Fibroblast of lung (primary cell): ENCODE measurements at places on chromosomes 12 and 14.
A peak's percentile ranks its signal among the peaks of the same experiment; 100 is the strongest.

DNA sequence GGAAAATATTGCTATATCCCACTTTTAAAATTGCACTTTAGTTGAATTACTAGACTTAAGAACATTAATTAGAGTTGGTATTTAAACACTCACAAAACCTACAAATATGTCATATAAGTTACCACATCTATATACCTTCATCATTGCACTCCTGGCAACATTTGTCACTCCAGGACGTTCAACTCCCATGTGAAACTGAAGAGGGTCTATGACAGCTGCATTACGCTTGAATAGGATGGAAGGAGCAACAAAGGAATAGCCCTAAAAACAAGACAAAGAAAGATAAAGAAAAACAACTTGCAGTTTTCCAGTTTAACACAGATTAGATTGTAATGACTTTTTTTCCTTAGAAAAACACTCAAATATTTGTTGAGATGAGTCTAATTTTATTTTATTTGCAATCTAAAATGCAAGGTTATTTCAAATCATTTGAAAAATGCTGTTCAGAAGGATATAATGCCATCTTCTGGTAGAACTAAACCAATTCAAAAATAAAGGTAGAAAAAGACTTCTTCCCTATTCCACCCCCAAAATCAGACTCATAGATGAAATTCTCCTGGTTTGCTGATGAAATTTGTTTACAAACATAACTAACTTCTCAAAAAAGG, 84.3 kb upstream of the TTC7B start:
- DNase-seq, result no peak

DNA sequence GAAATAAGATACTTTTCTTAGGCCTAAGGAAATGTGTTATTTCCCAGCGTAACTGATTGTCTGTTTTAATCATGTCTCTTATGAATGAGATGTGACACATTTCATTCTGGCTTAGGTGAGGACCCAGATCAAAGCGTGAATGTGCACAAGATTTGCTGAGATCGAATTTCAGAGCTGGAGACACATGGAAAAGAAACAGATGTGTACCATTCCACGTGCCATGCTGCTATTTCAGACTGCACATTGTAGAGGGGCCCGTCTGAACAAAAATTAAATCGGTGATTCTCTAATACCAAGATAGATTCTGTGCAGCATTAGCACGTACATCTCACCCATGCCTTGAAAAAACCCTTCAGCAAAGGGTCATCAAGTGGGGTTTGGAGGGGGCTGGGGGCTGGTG, 290.4 kb downstream of the AACS start:
- no peak for DNase-seq

GRCh38 chr12:118870551-118870950, 110.8 kb upstream of the SRRM4 start:
- no peak for DNase-seq

- DNase-seq, result peak; percentile 59
Measured at GRCh38 chr12:59937148-59937547, 341.3 kb downstream of the SLC16A7 start.

DNA sequence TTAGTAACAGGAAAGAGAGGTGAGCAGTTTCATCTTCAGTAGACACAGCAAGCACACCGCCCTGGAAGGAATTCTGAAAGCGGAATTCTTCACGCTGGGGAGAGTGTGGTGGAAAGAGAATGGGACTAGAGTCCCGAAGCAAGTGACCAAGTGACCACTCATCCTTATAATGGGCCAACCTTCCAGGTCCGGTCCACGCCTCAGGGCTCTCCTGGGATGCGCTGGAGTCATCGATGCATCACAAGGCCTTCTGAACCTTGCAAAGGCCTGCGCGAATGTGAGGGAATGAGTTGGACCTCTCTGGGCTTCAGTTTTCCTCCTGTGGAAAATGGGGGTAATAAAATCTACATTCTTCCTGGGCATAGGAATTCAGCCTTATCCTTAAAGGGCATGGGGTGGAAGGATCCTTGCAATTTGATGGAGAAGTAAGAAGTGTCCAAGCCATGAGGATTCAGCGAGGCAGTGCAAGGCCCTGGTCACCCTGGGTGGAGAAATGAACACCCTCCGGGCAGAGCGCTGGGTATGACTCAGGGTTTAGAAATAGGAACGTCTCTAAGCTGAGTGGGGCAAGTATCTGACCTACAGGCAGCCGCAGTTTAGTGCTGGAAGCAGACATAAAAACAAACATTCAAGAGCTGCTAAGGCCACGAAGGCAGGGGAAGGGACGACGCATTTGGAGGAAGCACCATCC, 97.7 kb downstream of the SETD3 start:
- peak; percentile 48 for DNase-seq
